ENCODE measurements at places on chromosomes 3 and 15.

DNA sequence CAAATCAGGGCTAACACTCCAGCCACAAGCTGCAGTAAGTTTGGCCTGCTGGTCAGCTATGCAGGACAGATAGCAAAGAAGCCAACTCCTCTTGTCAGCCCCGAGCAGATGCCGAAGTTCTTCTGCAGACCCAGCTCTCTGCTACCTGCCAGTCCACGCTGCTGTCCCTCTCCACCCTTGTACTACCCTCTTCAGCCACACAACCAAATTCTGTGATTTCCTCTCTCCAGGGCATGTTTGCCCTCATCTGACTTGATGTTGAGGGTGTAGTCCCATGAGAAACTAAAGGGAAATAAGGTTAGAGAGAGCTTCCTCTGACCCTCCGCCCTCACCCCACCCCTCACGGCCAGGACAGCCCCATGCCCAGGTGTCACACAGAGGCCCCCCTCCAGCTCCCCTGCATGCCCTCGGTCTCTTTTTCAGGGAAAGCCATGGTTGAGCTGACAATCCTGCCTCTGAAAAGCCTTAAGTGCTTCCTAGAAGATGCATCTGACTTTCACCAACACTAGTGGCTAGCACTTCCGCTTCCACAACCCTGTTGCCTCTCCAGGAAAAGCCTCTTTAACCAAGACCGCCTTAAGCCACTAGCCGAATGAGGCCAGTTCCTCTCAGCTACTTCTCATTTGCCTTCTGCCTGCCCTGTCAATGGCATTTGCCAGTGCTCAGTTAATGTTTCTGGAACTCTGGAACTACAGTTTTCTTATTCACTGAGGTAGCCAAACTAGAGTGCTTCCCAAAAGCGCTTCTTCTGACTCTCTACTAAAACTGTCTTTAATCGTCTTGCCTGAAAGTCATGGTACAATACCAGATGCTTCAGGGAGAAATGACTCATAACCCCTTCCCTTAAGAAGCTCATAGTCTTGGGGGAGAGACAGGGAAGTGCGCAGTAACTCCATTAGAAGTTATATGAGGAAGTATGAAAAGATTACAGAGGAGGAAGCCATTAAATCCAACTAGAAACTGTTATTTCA lies 300.4 kb upstream of the STT3B start:
- DNase-seq = no peak

GRCh38 chr3:101185341-101185740 lies 135.0 kb downstream of the IMPG2 start:
- no peak for DNase-seq

GRCh38 chr3:69204315-69204957 lies 82.0 kb upstream of the LMOD3 start:
- no peak for DNase-seq

GRCh38 chr3:133153382-133153781 lies 115.2 kb downstream of the TMEM108 start:
- DNase-seq = no peak

DNA sequence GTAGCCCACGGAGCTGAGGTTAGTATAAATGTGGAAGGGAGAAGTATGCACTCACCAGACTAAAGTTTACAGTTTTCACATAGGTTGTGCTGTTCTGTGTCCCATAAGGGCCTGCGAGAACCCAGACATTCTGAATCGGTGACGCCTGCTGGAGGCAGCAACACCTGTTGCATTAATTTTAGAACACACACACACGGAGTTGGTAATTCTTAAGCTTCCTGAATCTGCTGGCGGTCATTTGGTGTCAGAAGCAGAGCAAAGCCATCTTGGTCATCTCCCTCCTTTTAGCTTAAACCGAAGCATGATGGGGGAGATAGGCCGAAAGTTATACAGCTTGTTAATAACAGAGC lies 41.1 kb upstream of the AP3B2 start:
- DNase-seq = no peak

GRCh38 chr3:94967196-94967595 lies 904.3 kb downstream of the NSUN3 start:
- no peak for DNase-seq

- DNase-seq = no peak
Measured at GRCh38 chr3:56467801-56468183, 475 bp downstream of the ERC2 start.

- no peak for DNase-seq
Measured at GRCh38 chr15:25416693-25417092, 22.1 kb downstream of the UBE3A start.

GRCh38 chr3:39220407-39221140 lies 28.2 kb upstream of the XIRP1 start:
- no peak for DNase-seq

GRCh38 chr3:164641071-164641470 lies 437.2 kb downstream of the SI start:
- no peak for DNase-seq

- peak; percentile 77 for DNase-seq
Measured at GRCh38 chr15:45429941-45430792, 51.8 kb upstream of the GATM start.

- no peak for DNase-seq
Measured at GRCh38 chr3:45921158-45922038, 21.9 kb upstream of the CXCR6 start.

GRCh38 chr15:63944681-63944955 lies 101.7 kb downstream of the DAPK2 start:
- no peak for DNase-seq

GRCh38 chr3:64730681-64731080 lies 42.9 kb upstream of the ADAMTS9 start:
- DNase-seq = no peak

DNA sequence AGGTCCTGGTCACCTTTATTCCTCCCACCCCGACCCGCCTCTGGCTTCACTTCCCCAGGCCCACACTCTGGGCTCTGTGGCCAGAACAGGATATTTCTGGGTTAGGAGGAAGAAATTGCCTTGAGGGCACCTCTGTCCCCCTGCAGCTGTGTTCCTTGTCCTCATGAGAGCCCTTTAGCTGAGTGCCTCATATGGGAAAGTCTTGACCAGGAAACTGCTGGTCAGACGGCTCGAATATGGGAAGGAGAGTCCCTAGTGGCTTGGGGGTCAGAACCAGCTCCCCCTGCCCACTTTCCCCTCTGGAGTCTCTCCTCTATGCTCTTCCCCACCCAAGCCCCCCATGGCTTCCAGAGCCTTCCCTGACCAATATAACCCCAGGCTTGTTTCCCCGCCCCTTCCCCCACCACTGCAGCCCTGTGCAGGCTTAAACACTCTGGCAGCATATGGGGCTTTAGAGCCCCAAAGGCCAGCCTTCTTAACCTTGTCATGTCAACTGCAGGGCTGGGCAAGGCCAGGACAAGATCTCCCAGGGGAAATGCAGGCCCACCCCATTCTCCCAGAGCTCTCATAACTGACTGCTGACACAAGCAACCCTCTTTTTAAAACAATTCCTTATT lies 36.4 kb downstream of the SEC22C start:
- DNase-seq = no peak

DNA sequence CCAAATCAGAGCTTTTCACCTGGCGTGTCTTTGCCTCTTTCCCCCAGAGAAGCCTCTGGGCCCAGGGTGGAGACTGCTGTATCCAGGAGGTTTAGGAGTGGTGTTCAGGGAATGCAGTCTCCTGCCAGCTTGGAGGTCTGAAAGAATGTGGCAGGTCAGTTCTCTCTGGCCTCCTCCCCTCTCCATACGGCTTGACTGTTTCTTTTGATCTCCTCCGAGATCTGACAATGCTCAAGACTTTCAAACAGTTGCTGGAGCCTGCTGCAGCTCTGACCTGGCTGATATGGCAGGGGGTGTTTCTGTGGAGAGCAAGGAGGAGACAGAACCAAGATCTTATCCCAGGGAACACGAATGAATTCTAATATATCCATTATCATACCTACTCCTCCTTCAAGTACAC lies 24.7 kb upstream of the TM4SF4 start:
- no peak for DNase-seq

DNA sequence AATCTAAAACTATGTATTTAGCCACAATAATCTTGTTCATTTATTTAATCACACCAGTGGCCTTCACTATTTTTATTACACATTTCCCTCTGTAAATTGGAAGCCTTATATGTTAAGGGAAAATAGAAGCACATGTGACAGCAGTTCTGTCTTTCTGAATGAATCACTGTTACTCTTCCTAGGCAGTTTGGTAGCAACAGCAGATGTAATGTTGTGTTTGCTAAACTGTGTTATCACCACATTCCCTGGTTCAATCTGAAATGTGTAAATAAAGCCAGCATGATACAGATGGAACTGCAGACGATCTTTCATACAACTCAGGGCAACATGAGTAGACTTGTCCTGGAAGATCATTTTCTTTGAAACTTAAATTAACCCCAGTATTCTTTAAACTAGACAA lies 220.1 kb downstream of the MCTP2 start:
- DNase-seq = no peak

DNA sequence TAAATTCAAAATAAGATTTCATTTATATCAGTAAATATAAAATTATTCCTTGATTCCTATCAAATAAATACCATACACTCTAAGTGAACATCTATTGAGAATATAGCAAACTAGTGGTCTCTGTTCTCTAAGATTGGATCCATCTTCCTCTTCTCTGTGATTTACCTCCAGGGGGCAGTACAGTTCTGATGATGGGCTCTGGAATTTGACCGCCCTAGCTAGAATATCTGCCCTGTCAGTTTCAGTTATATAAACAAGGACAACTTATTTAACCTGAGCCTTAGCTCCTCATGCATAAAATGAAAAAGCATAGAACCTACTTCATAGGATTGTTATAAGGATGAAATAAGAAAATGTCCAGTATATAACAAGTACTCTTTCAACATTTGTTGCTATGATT lies 171.1 kb upstream of the CCDC54 start:
- no peak for DNase-seq

DNA sequence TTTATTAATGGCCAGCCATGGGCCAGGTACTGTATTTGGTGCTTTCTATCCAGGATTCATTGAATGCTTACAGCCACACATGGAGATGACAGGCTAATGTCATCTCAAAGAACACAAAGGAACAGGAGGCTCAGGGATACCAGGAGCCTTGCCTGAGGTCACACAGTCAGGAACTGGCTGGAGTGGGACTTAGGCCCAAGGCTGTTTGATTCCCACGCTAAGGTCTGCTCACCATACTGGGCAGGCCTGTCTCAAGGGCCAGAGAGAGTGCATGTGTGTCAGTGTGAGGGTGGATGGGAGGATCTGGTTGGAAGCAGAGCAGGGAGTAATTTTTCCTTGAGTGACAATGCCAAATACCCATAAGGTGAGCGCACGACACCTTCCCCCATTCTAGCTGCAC lies 37.6 kb downstream of the EPHB3 start:
- DNase-seq = no peak

GRCh38 chr15:69862540-69862939 lies 235.2 kb downstream of the TLE3 start:
- no peak for DNase-seq

GRCh38 chr15:48395521-48396011 lies 64.3 kb downstream of the DUT start:
- DNase-seq = no peak

- no peak for DNase-seq
Measured at GRCh38 chr3:175307642-175308041, 448.5 kb downstream of the NAALADL2 start.

DNA sequence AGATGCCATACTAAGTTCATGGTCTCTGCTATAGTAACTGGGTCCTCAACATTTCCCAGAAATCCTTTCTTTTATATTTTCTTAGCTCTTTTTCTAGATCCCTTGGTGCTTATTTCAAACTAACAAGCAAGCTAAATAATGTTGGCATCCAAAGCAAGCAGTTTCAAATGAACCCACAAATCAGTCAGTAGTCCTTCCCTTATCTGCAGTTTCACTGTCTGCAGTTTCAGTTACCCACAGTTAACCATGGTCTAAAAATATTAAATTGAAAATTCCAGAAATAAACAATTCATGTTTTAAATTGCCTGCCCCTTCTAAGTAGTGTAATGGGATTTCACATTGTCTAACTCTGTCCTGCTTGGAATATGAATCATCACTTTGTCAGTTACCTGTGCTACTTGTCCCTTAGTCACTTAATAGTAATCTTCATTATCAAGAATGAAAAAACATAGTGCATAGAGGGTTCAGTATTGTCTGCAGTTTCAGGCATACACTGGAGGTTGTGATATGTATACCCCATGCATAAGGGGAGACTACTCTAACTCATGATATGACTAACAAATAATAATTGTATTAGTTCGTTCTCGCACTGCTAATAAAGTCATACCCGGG lies 633.7 kb downstream of the MECOM start:
- DNase-seq = no peak

GRCh38 chr3:44957986-44958385 lies 18.0 kb downstream of the ZDHHC3 start:
- no peak for DNase-seq

DNA sequence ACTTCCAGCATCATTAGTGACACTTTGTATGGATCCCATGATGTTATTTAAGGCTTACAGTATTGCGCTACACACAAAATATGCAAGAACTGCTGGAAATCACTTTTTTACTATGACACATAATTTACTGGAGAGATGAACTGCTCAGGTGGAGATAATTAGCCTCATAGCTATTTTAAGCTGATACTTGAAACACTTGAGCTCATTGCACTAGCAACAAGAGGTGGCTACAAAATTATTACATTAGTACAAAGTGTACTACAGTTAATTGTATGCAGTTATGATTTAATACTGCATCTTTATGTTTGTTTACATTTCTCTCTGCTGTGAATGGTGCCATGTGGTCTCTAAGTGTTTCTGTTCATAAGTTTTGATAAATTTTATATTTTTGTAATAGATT lies 6.5 kb upstream of the LZTFL1 start:
- no peak for DNase-seq

- no peak for DNase-seq
Measured at GRCh38 chr3:11616551-11616950, 27.2 kb downstream of the VGLL4 start.

DNA sequence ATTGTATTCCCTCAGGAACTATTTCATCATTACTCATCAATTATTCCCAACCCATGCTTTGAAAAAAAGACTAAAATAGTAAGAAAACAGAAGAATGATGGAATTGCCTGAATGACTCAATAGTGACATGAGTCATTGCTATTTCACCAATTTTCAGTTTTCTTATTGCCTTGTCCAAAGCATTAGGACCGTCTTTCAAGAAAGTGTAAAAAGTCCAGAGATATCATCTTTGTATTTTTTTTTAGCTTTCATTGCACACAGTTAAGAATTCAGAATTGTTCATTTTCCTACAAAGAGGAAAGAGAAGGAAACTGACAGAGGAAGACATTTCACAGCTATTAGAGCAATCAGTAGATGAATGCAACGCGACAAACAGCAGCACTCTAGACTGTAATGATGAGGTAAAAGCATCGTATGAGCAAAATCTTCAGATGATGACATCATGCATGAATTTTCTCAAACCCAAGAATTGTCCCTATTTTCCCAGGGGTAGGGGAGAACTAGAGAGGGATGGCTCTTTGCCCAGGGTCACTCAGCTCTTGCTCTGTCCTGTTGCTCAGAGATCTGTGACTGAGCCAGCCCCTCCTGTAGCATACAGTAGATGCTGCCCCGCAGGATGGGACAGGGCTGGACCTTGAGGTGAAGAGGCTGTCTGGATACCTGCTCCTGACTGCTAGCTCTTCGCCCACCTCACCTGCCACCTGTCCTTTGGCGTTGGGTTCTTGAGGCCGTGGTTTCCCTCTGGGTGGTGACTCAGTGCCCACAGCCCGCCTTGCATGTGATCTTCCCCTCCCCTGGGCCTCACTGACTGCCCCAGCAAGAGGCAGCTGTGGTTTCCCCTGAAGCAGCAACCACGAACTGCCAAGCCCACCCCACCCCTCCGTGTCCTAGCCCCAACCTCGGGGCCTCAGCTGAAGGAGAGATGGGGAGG lies 84.8 kb downstream of the PPCDC start:
- peak; percentile 51 for DNase-seq

- DNase-seq = no peak
Measured at GRCh38 chr15:93071469-93071936, 17.5 kb downstream of the RGMA start.

GRCh38 chr3:51678186-51678585 lies 7.1 kb downstream of the TEX264 start:
- no peak for DNase-seq

Data from activated CD4-positive, alpha-beta T cell treated with anti-CD3 and anti-CD28 coated beads, Interleukin-2, amount 50 U/mL, for 24 hours (primary cell).